GM13977 (cell line): ENCODE measurements at places on chromosomes 3 and 15.

GRCh38 chr15:91947683-91948608 lies 94.4 kb downstream of the SLCO3A1 start:
- DNase-seq = no peak

DNA sequence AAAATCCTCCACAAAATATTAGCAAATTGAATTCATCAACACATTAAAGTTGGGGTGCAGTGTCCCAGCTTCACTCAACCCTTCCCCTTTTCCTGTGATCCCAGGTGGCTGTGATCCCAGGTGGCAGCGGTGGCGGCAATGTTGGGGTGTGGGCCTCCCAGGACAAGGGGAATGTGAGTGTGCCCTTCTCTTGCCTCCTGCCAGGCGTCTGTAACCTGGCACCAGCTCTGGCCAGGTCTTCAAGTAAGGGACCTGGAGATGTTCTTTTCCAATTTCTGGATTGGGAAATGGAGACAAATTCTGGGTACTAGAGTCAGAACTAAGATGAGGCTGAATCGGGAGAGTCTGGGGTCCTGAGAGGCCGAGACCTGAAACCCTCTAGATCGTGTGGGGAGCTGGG lies 20.1 kb downstream of the GOLGA6A start:
- no peak for DNase-seq

DNA sequence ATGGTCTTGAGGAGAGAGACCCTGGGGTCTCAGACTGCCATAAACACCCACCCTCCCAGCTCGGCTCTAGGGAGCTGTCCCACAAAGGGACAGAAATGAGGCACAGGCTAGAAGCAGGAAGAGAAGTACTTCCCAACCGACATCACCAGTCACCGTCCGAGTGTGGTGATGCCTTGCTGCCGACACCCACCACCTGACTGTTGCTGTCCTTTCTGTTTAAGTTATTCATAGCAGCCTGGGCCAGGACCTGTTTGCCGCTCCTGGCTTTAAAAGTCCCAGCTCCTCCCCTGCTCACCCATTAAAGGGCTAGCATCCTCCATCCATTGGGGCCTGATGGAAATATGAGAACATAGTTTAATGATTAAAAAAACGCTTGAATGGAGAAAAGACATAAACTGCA lies 13.2 kb upstream of the SPG11 start:
- DNase-seq = no peak

DNA sequence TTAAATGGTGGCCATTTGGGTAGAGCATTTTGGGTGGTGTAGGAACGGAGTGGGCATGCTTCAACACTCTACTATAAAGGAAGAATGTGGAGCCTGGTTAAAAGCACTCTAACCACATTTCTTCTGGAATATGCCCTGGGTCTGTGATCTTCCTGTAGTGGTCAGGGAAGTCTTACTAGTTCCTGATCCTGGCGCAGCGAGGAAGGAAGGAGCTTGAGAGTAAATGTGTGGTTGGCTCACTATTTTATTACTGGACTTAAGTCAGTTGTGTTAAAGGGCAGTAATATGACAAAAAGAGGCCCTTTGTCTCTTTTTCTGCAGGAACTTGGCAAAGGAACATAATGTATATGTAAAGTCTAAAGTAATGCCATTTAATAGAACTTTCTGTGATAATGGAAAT lies 197.6 kb upstream of the ZPLD1 start:
- DNase-seq = no peak

DNA sequence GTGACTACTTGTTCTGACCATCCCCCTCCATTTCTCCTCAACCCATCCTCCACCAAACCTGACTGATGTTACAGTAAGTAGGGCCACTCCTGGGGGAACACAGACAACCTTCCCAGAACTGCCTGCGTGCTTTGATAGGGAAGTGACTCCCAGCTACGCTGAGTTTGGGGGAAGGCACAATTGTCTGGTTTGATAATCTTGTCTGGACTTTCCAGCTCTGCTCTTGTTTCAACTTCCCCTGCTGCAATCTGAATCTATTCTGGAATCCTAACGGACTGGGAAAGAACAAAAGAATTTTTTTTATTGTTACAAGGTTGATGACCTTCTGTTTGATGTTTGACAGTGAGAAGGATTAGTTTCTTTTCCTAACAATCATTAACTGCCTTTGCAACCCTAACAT lies 895.6 kb downstream of the ROBO1 start:
- DNase-seq = no peak

DNA sequence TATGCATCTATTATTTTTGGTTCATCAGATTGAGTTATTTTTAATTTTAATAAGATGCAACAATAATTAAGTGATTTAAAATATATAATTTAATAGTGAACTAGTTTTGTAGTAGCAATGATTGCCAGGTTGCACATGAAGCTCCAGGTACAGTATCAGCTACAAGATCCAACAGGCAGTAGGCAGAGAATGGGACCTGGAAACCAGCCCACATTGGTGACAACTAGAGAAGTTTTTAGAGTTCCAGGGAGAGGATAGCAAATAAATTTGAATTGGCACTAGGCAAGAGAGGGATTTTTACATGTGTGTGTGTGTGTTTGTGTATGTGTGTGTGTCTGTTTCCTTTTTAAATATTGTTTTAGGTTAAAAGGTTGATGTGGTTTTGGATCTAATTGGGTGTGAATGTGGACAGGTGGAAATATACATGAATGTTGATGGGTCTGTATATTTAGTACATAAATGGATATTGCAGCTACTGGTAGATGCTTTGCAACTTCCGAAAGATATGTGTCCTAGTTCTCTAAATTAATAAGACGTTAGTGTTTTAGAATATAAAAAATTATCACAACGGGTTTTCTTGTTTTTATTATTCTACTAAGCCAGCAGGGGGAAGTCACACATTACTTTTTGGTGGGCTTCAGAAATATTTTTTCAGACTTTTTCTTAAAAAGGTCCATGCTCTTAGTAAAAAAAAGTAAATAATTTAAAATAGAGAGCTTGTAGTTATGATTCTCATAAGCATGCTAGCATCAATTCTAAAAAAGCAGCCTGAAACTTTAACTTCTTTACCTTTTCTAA lies 110.1 kb upstream of the GBE1 start:
- DNase-seq = no peak

GRCh38 chr3:16119887-16120286 lies 54.6 kb upstream of the GALNT15 start:
- DNase-seq = no peak

DNA sequence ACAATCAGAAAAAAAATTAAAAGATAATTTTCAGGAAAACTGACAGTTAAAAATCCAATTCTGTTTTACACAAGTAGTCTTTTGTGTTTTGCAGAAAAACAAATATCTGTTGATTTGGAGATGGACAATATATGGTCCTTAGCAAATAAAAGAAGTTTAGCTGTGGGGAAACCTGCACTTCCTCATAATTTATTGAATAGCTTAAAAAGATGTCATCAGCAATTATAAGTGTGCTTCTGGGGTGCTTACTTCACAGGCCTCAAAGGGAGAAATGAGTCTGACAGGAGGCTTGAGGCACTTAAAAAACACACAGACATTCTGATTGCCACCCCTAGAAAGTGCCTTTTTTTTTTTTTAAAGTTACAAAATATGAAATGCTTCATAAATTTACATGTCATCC lies 31.6 kb upstream of the CERS3 start:
- no peak for DNase-seq

DNA sequence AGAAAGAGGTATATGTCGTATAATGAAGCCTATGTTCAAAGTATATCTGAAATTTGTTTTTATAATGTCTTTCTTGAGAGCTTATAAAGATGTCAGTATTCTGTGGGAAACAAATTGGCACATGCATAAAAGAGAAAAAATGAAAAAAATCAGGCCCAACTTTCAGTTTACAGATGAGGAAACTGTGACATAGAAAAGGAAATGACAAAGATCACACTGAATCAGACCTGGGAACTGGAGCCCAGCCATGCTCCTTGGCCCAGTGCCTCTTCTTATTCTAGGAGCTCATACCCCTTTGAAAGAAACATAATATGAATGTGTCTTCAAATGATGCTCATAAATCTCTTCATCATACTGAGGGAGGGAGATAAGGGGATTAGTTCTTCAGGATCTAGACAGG lies 48.4 kb downstream of the TMEM44 start:
- no peak for DNase-seq

- no peak for DNase-seq
Measured at GRCh38 chr3:188064831-188065493, 89.0 kb upstream of the LPP start.

DNA sequence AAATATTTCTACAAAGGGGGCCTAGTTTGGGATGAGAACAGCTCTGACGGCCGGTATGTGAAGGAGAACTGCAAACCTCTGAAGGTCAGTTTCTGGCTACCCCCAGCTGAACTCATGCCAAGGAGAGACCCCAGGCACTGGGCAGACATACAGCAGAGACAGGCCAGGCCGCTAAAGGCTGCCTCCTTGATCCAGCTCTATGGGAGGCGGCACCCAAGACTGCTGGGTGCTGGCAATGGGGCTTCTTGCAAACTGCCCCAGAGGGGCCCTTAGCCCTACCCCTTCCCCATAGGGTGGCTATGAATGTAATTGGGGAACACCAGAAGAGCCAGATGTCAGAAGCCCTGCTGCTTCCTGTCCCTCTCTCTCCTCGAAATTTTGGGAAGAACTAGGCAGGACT lies 13.3 kb downstream of the CLK3 start:
- no peak for DNase-seq

DNA sequence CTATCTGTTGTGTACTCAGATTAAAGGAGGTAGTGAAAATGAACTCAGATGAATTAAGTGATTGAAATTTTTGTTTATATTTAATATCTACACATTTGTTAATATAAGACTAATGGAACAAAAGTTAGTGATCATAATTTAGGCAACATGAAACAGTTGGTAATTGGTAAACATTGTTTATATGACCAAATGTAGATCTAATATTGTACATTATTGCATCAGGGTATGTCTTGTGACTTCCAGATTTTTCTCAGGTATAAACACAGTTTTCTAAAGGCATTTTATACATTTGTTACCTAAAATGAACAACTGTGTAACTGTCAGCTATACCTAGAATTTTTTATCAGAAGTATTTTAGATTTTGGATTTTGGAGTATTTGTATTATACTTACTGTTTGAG lies 14.8 kb downstream of the GMPS start:
- DNase-seq = no peak

DNA sequence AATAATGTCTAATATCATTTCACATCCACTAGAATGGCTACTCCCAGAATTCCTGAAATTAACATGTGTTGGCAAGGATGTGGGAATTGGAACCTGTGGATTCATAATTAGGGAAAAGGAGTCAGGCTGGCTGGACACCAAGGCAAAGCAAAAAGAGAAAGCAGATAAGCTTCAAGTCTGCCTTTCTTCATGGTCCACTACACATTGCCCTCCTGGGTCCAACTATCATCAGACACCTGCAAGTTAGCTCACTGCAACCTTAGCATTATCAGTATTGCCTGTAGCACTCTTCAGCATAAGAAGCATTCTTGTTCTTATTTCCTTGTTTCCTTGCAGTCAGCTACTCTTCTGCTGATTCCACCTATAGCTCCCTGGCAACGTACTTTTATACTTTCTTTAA lies 124.3 kb downstream of the ZNF280D start:
- DNase-seq = no peak

- no peak for DNase-seq
Measured at GRCh38 chr3:77222701-77223100, 182.8 kb downstream of the ROBO2 start.
